ENCODE measurements at places on chromosomes 5 and 9.

DNA sequence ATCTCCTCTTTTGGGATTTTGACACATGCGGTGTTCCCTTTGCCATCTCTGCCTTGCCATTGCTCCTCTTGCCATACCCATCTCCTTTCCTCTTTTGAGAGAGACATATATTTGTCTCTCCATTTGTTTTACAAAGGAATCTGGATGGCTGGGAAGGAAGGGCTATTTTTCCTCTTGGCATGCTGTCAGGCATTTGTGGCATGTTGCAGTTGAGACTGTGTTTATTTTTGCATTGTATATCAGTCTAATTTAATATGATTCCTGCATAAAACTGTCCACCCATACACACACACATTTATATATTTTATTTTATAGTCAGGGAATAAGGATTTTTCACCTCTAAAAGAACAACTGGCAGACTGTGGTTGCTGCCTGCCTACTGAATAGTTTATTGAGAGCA is 1105.8 kb upstream of the SEMA6A start:
- DNase-seq: peak; percentile 48

GRCh38 chr9:133490201-133490681 is 11.3 kb upstream of the SLC2A6 start:
- DNase-seq: no peak

GRCh38 chr5:106940986-106941385 is 729.8 kb downstream of the EFNA5 start:
- no peak for DNase-seq

- DNase-seq: no peak
These were observed 233.6 kb upstream of the SLC24A2 start for GRCh38 chr9:20022410-20022809.

DNA sequence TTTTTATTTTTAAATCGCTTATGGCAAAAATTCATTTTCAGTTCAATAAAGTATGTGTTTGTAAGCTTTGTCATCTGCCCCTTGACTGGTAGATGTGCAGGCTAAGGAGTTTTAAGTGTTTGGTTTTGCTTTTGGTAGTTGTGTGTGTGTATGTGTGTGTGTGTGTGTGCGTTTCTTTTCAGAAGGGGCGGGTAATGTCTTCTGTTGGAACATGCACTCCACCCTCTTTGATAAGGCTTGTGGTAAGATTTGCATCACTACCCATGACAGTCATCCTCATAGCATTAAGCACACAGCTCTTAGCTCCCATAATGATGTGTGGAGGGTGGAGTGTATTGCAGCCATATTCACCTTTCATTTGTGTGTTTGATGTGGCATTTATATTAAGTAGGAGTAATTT is 92.1 kb upstream of the FSD1L start:
- DNase-seq: no peak

GRCh38 chr5:135195270-135195608 is 161.2 kb upstream of the PITX1 start:
- DNase-seq: no peak

DNA sequence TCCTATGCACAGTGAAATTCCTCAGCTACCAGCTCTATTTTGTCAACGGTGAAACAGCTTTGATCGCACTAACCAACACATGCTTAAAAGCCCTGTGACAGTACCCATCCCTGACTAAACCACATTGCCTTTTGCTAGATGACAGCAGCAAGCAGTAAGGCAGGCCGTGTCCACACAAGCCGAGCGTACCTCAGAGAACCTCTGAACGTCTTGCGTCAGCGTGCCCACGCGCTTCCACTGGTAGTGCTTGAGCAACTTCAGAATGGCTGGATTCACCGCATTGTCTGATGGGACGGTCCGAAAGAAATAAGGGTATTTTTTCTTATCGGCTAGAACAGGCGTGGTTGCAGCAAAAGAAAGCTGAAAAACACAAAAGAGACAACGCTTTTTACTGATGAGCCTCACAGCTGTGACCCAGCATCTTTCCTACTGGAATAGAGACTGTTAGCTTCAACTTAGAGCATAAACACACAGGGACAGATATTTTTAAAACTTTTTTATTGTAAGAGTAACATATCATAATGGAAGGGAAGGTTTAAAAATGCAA is 167.0 kb downstream of the GABBR2 start:
- no peak for DNase-seq

DNA sequence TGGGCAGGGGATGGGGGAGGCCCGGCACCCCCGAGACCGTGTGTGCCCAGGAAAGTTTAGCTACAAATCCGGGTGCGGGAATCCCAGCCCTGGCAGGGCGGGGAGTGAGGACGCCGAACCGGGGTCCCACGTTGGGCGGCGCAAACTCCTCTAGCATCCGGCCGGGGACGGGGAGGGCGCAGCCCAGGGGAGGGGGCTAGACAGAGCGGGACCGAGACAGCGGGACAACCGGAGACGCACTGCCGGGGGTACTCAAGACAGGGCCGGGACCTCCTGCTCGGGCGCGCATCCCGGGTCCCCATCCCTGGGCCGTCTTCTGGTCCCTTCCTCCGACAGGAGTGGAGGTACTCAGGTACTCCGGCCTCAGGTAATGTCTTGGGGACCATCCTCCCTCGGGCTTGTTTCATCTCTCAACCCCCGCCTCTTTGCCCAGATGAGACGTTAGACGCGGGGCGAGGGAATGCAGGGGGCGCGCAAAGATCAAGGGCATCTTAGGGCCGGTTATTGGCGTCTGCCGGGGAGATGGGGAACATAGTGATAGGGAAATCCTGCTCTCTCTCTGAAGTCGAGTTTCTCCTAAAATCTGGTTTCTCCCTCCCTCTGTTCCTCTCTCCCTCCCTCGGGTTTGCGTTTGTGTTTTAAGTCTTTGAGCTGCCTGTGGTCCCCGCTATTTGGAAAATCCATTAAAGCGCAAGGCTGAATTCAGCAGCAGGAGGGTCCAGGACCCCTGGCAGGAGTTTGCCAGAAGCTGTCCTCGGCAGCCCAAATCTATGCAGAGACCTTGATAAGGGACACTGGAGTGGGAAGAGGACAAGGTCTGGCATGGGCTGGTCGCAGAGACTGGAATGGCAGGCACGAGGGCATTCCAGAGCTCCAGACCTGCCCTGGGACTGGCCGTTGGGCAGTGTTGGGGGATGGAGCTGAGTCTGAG is 815 bp downstream of the PDZD2 start:
- no peak for DNase-seq

DNA sequence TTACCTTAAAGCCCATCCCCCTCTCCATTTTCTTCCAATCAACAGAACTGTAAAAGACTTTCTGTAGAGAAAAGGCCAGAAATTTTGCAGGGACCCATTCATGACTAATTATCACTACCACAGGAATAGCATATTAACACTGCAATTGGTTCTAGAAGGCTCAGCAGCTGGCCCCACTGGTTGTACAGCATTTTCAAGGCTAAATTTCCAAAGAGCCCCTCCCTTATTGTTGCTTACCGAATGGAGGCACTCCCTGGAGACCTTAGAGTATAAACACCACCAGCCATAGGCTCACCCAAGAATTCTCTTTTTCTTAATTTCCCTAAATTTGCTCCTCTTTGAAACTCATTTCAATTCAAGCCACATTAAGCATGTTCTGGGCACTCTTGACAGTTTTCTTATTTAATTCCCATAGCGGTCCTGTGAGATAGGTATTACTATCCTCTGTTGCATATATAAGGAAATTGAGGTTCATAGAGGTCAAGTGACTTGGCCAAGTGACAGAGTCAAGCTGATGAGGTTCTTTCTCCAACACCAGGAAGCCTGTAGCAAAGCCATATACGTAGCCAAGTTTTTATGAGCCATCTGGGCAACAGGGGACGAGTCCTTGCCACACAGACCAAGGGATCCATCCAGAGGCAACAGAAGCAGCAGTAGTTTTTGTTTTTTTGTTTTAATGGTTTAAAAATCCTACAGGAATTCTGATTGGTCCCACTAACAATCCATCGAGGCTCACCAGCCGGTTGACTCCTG is 83.9 kb upstream of the NR5A1 start:
- DNase-seq: peak; percentile 20

DNA sequence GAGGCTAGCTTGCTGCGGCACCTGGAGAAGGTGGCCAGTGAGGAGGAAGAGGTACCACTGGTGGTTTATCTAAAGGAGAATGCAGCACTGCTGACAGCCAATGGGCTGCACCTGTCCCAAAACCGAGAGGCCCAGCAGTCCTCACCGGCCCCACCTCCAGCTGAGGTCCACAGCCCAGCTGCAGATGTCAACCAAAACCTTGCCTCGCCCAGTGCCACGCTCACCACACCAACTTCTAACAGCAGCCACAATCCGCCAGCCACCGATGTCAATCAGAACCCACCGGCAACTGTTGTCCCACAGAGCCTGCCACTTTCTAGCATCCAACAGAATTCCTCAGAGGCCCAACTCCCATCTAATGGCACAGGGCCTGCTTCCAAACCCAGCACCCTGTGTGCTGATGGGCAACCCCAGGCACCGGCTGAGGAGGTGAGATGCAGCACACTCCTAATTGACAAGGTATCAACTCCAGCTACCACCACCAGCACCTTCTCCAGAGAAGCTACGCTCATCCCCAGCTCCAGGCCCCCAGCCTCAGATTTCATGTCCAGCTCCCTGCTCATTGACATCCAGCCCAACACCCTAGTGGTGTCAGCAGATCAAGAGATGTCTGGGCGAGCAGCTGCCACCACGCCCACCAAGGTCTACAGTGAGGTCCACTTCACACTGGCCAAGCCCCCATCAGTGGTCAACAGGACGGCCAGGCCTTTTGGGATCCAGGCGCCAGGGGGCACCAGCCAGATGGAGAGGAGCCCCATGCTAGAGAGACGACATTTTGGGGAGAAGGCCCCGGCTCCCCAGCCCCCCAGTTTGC is 8.0 kb downstream of the SYNPO start:
- DNase-seq: no peak

DNA sequence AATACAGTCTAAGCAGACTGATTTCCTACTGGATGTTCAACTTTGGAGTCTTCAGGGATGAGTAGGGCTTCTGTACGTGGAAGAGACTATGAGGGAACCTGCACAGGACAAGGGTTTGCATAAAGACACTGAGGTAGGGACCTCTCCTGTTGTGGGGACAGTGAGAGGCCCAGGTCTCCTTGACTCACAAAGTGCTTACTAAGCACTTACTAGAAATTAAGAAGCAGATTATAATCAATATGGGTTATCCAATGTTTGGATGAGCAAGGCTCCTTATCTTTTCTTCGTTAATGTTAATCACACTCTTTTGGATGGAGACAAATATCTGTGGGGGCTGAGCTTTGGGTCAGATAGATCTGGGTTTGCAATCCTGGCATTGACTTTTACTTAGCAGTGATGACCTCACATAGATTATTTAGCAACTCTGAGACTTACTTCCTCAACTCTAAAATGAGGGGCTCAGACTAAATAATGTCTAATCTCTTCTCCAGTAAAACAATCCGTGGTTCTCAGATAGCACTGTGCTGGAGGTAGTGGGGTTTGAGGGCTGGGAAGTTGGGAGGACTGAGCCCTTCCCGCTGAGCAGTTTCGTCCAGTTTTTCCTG is 45.9 kb downstream of the PDCD1LG2 start:
- no peak for DNase-seq

DNA sequence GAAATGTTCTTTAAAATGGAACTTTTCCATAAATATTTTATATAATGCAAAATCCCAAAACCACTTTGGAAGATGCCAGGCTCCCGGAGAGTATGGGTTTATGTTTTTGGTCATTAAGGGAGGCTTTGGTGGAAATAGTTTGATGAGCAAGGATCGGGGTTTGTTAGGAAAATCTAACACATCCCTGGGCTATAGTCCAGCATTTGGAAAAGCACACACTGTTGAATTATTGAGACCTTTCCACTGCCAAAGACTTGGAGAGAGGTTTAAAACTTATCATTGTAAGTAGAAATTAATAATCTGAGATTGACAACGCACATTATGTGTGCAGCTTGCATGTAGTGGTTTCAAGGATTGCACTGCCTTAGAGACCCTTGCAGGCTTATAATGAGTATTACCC is 156.3 kb downstream of the PARP8 start:
- DNase-seq: peak; percentile 78

- no peak for DNase-seq
These were observed 539 bp downstream of the POC5 start for GRCh38 chr5:75716715-75717081.

GRCh38 chr9:78074385-78075291 is 43.0 kb upstream of the GNAQ start:
- no peak for DNase-seq

Data from muscle of leg (tissue), 16 donors.